ENCODE measurements at places on chromosomes 1 and 21.

DNA sequence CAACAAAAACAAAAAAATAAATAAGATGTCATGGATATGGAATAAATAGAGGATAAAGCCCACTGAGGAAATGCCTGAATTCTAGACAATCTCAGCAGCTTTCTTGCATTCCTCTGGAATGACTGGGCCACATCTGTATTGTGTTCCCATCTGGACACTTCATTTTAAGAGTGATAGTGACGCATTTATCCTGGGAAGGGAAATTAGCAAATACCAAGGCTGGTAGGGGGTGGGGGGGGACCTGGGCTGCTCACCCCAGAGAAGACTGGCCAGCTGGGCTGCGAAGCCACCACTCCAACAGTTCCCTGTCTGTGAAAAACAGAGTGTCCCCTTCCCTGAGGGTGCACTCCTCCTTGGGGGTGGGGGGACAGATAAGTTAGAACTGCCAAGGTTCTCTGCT lies 106.3 kb downstream of the HIVEP3 start:
- no peak for DNase-seq

GRCh38 chr1:45753248-45754037 lies 3.0 kb upstream of the IPP start:
- DNase-seq = no peak

- DNase-seq = no peak
Observed at GRCh38 chr1:46193285-46193684, 4.9 kb downstream of the POMGNT1 start.

- DNase-seq = no peak
Observed at GRCh38 chr1:159866905-159867663, 4.6 kb upstream of the VSIG8 start.

GRCh38 chr1:201556841-201557571 lies 18.1 kb downstream of the NAV1 start:
- no peak for DNase-seq

- no peak for DNase-seq
Observed at GRCh38 chr21:17819877-17820229, 697 bp upstream of the C21orf91 start.

- DNase-seq = no peak
Observed at GRCh38 chr21:21730512-21730911, 732.3 kb downstream of the NCAM2 start.

- no peak for DNase-seq
Observed at GRCh38 chr1:230860617-230861384, 7.5 kb downstream of the C1orf198 start.

DNA sequence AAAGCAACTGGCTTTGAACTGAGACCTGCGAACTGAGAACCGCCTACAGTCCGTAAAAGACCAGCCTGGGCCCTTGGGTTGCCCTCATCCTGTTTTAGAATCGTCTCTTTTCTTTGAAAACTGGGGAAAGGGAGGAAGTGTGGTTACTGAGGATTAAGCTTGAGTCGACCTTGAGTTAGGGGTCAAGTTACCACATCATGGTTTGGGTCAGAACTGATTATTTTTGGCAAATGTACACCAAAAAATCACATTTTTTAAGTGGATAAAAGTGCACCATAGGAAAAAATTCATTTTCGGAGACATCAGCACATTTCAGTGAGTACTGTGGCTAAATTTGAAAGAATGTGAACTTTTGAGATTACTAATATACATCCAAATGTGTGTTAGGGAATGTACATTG lies 76.9 kb upstream of the KAZN start:
- no peak for DNase-seq

DNA sequence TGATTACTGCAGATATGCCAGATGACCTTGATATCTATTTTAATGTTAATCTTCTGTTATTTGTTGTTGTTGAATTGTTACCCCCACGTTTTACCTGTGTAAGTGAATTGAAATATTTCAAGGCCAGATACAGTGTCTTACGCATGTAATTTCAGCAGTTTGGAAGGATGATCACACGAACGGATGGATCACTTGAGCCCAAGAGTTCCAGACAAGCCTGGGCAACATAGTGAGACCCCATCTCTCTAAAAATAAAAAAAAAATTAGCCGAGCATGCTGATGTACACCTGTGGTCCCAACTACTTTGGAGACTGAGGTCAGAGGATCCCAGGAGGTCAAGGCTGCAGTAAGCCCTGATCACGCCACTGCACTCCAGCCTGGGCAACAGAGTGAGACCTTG lies 32.2 kb downstream of the SDCCAG8 start:
- no peak for DNase-seq

DNA sequence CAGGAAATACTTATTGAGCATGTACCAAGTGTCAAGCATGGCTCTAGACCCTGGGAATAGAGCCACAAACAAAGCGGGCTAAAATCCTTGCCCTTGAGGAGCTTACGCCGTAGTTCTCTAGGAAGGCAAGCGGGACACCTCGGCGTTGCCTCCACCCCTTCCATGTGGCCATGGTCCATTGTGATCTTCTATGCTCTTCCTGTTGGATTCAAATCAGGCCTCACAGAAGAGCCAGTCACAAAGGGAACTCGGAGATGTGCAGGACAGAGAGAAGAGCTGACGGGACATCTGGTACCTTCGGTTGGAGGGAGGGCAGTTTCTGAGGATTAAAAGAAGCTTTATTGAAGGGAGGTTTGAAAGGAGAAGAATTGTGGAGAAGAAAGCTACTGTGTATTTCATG lies 129.3 kb downstream of the TMEM53 start:
- no peak for DNase-seq

- DNase-seq = no peak
Observed at GRCh38 chr1:52294580-52294979, 71.4 kb downstream of the CC2D1B start.

- DNase-seq = no peak
Observed at GRCh38 chr1:35062518-35063196, 16.5 kb upstream of the ZMYM1 start.

GRCh38 chr1:58815069-58815685 lies 31.3 kb upstream of the JUN start:
- no peak for DNase-seq

DNA sequence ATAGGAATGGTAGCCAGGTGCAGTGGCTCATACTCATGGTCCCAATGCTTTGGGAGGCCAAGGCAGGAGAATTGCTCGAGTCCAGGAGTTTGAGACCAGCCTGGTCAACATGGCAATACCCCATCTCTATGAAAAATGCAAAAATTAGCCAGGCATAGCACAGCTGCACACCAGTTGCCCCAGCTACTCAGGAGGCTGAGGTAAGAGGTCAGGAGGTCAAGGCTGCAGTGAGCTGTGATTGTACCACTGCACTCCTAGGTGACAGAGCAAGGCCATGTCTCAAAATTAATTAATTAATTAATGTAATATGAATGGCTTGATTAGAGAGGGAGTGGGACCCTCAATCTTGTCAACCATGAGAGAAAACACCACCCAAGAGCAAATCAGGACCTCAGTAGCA lies 198.7 kb upstream of the DUSP10 start:
- no peak for DNase-seq

DNA sequence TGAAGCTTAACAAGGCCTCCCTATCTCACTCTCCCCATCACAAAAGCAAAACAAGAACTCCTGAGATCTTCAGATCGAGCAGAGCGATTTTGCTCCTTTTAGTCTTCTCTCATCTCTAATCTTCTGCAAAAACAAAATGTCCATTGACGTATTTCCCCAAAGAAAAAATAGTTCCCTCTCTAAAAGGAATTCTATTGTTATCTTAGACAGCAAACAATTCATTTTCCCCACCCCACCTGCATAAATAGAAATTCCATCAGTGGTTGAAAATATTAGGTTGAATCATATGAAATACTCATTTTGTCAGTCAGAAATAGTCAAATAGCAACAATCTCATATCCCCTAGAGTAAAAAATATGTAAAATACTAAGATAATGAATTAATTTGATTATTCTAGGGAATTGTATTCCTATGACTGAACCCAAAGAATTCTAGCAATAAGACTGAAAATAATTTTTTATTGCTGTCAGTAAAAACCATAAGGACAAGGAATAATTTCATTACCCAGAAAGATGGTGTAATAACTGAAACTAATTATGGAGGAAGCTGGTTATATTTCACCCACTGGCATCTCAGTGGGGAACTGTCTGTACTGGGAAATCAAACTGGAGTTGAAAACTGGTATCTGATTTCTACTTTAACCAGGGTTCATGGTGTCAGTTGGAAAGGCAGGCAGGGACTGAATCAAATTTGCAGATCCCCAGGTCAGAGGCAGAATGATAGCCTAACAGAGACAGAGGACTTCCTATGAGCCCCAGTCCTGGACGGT lies 51.3 kb downstream of the RHOU start:
- no peak for DNase-seq

GRCh38 chr1:12005488-12006166 lies 13.7 kb upstream of the MIIP start:
- no peak for DNase-seq

GRCh38 chr1:166121010-166121409 lies 45.8 kb downstream of the FAM78B start:
- DNase-seq = no peak

GRCh38 chr1:1361233-1361981 lies 3.1 kb upstream of the MXRA8 start:
- DNase-seq = no peak

GRCh38 chr1:24930260-24931145 lies at the start of gene RUNX3:
RUNX3 (minus strand) TSS chr1:24930276; CDS start chr1:24929868, 408 bp downstream.
- DNase-seq = peak; percentile 49

DNA sequence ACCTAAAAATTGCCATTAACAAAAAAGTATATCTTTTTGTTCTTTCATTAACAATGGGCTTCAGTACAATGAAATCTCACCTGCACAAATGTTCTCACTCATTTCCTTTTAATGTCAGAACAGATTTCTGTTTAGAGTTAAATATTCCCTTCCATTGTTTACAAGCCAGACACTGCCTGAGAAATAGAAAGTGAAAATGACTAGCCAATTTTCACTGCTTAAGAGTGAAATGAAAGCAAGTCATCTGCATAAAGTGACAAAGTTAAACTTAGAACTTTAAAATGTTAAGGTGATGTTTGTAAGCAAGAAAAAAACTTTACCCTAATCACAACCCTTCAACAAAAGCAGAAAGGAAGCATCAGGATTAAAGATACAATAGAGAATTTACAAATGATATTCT lies 27.5 kb downstream of the COA6 start:
- DNase-seq = no peak

GRCh38 chr1:87830432-87830978 lies 501.8 kb downstream of the LMO4 start:
- DNase-seq = no peak

GRCh38 chr1:245241526-245242130 lies 86.8 kb downstream of the KIF26B start:
- no peak for DNase-seq

GRCh38 chr1:173447224-173447623 lies 29.9 kb upstream of the PRDX6 start:
- no peak for DNase-seq

DNA sequence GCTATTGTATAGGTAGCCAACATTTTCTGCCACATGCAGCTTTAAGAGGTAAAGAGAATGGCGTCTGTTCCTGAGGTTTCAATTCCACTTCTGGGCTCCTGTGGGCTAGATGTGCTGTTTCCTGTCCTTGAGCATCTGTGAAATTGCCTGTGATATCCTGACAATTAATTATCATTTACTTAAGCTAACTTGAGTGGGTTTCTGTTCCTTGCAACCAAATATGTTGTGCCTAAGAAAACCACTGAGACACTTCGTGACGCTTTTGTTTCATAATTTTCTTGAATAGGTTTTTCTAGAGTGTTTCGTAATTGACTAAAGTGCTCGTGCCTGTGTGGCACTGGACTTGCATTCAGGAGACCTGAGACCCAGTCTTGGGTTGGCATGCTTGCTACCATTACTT lies 127.3 kb upstream of the POU3F1 start:
- no peak for DNase-seq

DNA sequence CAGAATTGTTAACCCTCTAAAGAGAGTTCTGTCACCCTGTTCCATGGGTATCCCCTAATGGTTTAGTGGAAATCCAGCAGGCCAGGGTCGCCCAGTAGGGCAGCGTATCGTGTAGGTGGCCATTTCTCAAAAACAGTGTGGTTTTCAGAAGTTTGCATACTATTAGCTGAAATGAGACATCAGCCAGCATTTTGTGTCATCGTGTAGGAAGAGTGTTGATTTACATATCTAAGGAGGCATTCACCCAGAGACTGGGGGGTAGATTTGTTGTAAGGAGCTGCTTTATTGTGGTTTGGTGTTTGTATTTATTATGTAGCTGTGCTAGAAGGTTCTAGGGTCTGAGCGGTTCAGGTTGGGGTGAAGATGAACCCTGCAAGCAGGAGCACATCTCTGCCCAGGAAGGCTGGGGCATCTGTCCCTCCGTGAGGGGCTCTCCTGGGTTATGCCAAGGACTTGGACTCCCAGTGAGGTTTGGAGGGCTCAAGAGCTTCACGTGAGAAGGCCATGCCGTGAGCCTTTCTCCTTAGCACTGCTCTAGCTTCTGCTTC lies 174.4 kb downstream of the PGBD5 start:
- no peak for DNase-seq

- DNase-seq = no peak
Observed at GRCh38 chr1:77288275-77288674, 6.5 kb downstream of the AK5 start.

DNA sequence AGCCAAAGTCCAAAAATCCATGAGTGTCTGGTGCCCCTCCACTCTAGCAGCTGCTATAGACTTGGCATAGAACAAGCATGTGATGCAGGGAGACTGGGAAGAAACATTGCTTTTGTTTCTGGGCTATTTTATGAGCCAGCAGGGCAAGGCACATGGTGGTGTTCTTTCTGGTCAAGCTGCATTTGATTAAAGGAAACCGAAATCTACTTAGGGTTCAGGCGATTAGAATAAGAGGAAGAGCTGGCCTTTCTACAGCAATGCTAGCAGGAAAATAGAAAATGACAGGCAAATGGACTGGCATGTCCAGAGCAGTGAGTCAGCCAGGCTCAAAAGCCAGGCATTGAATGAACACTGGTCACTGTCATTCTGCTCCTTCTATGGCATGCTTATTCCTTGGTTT lies 28.5 kb upstream of the ARHGAP29 start:
- no peak for DNase-seq

- no peak for DNase-seq
Observed at GRCh38 chr21:41466024-41466820, 40.2 kb downstream of the MX1 start.

GRCh38 chr1:27503844-27504587 lies 14.0 kb upstream of the WASF2 start:
- DNase-seq = no peak

GRCh38 chr1:109807402-109807801 lies 43.7 kb upstream of the EPS8L3 start:
- no peak for DNase-seq

DNA sequence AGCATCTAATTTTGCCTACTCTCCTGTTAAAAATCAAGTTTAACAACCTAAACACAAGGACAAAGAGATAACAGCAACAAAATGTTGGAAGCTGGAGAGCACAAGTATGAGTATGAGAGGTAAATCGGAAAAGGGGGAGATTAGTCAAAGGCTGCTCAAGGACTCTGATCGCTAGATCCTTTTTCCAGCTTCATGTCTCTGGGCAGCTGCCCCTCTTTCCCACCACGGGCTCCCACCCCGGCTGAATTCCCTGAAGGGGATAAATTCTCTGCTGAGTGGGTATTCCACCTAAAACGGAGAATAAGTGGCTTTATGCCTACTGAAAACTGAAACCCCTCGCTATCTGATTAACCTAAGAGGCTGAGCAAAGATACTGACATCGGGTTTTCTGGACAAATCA lies 696 bp upstream of the CTBS start:
- DNase-seq = no peak
